ENCODE measurements at places on chromosomes 3 and 15.

DNA sequence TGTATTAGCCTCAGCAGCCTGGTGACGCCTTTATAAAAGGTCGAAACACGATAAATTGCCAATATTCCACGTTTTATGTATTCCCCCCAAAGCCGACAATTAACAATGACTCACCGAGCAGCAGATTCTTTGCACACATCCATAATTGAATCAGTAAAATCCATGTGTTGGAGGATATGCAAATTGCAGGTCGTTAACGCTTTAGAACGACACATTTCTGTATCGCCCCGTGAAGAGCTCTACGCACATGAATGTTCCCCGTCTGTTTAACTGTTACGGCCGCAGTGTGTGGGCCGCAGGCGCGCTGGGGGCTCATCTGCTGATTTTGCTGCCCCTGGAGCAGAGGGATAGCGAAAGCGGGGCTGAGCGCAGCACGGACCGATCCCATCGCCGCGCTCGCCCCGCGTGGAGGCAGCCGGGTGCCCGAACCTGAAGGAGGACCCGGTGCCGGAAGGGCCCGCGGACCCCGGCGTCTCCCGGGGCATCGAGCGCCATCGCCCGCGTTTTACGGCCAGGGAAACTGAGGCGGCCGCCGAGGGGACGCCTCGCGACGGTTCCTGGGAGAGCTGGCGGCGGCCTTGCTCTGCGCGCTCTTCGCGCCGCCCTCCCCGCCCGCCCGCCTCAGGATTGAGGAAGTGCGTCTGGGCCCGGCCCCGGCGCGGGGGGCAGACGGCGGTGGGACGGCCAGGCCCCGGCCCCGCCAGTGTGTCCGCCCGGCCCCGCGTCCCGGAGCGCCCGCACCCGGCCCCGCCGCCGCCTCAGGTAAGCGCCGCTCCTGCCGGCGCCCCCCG lies at the start of gene LRRK1:
Gene LRRK1 (plus strand): TSS at position 668 of the 791 bp plus-strand sequence. CDS start 5,276 bp downstream, outside the sequence.
- no peak for DNase-seq

- no peak for DNase-seq
Observed at GRCh38 chr15:79035111-79035601, 55.4 kb downstream of the RASGRF1 start.

DNA sequence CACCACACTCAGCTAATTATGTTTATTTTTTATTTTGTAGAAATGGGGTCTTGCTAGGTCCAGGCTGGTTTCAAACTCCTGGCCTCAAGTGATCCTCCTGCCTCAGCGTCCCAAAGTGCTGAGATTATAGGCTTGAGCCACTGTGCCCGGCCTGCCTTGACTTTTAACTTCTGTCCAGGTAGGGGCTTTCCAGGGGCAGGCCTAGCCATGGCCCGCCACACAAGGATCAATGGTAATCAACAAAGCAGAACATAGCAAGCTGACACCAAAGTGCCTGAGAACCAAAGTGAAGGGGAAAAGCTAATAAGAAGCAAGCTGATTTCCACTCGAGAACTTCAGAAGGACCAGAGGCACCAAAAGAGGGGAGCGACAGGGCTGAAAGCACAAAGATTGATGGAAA lies 9.4 kb upstream of the CRTC3 start:
- DNase-seq: no peak

DNA sequence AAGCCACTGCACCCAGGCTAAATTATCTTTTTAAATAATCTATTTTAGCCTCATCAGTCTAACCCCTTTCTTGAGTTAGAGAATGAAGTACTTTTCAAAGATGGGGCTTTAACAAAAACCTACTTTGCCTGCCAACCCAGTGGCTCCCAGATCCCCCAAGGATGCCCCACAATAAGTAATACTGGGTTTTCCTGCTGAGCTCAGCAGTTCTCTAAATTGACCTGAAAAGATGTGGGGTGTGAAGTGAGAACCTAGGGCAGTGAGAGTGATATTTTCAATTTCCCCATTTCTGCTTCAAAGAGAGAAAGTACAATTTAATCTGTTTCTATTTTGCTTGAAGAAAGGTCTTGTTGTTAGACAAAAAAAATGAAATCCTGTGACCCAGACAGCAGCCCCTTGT lies 318.5 kb upstream of the UMPS start:
- no peak for DNase-seq

All from CD4-positive, alpha-beta T cell treated with Interleukin-12 subunit alpha and Interleukin-12 subunit beta, for 1 hour (primary cell).